ENCODE measurements at places on chromosomes 5 and 9. TPM values are rescaled to one million over a fixed set of nuclear protein-coding genes. Genes with fewer than 3 reads are reported as not detected.

Gene COL15A1
- not detected for total RNA-seq

Gene TTC23L
- not detected for total RNA-seq

Gene IL7R
- total RNA-seq: 394 TPM

Gene SPINK5
- not detected for total RNA-seq

Gene FBP2
- total RNA-seq: not detected

Gene SLIT3
- total RNA-seq: not detected

Gene EQTN
- total RNA-seq: not detected

- DNase-seq: no peak
Measured at GRCh38 chr9:68416936-68417564, 60.6 kb downstream of the PGM5 start.

GRCh38 chr9:128702949-128703615 is 779 bp downstream of the PKN3 start:
- no peak for DNase-seq

GRCh38 chr9:22204240-22204639 is 195.1 kb upstream of the CDKN2B start:
- DNase-seq: no peak

- no peak for DNase-seq
Measured at GRCh38 chr9:112049811-112050516, 125.1 kb downstream of the SUSD1 start.

- no peak for DNase-seq
Measured at GRCh38 chr5:84249918-84250630, 134.6 kb downstream of the EDIL3 start.

DNA sequence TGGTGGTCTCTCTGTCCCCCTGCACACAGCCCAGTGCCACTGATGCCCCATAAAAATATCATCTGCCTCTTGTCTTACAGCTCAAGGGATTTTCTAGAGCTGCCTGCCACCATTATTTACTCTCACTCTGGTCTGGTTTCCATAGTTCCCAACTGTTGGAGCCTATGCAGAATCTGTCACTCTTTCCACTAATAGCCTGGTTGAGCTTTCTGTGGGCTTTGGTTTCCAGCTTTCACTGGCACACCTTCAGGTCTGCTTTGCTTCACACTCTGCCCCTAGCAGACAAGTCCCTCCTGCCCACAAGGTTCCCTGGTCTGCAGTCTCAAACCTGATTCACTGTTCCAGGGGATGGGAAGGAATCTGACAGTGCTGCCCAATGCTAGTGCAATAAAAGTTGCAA is 103.0 kb upstream of the FTMT start:
- DNase-seq: no peak

DNA sequence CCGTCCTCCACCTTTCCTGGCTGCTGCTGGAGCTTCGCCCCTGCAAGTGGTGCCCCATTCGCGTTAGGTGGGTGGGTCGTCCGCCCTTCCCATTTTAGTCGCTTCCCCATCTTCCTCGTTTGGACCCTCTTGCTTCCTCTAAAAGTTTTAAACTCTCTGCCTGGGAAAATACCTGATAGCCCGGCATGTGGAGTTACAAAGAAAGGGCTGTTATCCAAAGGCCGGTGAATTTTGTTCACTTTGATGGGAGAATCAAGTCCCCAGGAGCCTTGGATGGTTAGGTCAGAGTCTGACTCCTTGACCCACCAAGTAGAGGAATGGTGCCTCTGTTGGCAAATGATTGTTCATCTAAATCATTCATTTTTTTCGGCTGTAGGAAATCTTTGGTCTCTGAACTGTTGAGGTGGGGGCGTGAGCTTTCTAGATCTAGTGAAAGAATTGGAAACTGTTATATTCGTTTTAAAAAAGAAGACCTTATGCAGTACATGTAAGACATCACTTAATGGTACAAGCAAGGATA is 29.5 kb upstream of the APC start:
- DNase-seq: peak; percentile 15

- no peak for DNase-seq
Measured at GRCh38 chr9:8958358-8958757, 1158.8 kb upstream of the DMAC1 start.

- DNase-seq: peak; percentile 41
Measured at GRCh38 chr5:77560677-77561263, 68.7 kb upstream of the WDR41 start.

DNA sequence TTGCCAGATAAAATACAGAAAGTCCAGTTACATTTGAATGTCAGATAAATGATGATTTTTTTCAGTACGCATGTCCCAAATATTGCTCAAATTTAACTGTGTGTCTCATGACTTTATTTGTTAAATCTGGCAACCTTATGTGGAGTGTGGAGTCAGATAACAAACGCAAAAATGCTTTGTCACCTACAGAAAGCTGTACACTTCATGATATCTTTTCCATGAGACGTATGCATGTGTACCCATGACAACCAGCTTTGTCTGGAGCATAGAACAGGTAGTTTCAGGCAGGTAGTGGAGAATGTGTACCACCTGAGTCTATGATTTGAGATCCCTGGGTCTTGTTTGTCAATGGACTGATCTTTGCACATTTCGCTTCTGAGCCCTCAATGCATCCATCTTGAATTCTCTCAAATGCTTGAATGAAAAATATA is 105.5 kb upstream of the CPEB4 start:
- DNase-seq: no peak

GRCh38 chr5:77957-78804 is 13.8 kb upstream of the PLEKHG4B start:
- no peak for DNase-seq

- DNase-seq: no peak
Measured at GRCh38 chr5:72147569-72147968, 40.3 kb downstream of the MAP1B start.

GRCh38 chr9:127780126-127780885 is 1.8 kb upstream of the SH2D3C start:
- DNase-seq: no peak

DNA sequence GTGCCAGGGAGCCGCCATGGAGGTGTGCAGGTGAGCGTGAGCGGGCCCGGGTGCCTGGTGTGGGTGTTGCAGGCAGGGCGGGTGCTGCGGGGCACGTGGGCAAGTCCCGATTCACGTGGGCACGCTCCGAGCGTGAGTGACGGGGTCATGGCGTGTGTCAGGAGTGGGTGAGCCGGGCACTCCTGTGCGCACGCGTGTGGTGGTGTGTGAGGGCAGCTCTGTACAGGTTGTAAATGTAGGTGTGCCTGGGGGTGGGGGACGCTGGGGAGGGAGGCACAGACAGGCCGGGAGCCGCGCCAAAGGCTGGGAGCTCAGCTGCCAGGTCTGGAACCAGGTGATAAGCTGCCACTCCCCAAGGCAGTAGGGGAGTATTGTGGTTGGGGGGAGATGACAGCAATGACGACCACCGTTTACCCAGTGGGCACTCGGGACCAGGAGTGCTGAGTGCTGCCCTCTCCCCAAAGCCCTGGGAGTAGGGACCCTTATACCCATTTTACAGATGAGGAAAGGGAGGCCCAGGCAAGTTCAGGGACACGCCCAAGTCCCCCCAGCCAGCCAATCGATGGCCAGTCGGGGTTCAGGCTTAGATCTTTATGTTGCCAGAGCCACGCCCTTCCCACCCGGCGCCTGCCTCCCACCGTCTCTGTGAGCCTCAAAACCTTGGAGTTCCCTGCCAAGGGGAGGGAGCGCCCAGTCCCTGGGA is 9.6 kb downstream of the NCS1 start:
- no peak for DNase-seq

DNA sequence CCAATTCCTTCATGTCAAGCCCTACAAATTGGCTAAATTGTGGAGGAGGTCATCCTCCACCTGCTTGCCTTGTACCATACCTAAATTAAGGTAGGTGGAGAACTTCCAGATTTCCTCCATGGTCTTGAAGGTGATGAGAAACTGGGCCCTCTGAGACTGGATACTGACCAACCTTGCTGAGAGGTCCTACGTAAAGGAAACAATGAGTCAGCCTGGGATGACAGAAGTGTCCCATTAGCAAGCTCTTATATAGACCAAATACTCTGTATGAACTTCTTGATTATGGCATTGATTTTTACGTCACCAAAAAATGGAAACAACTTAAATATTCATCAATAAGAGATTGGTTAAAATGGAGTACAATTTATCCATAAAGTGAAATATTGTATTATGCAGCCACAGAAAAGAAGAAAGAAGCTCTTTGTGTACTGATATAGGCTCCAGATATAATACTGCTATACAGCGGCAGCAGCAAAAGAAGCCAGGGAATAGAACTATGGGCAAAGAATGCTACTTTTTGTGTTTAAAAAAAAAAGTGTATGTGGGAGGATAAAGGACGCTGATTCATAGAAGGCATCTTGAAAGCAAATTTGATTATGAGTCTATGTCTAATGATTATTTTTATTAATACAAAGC is 18.3 kb downstream of the SH3TC2 start:
- DNase-seq: no peak

DNA sequence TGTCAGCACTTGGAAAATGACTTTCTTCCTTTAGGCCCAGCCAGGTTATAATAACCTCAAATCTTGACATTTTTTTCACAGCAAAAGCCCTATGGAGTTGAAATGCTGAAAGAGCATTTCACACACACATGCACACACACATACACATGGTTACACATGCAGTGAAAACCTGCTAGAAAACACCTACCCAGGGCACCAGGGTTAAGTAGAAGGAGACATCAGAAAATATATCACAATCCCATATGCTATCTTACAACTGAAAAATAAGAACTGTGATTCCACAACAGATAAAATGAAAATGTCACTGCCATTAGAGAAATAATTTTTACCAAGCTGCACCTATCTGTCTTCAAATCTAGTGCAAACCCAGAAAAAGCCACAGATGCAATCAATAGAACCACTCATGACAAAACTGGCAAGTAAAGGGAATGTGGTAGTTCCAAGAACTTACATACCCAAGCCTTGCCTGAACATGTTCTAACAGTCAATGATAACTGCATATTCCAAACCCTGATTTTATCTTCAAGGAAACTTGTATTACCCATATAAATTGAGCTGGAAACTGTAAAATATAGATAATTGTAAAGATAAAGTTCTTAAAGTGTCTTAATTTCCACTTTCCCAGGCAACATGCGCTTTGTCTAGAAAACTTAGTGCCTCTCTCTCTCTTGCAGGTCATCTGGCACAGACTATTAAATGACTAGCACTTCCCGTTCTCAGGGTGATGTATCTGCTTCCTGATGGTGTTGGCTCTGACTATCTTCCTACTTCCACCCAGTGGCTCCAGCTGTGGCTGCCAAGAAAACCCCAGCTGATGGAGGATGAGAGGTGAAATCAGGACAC is 250.2 kb upstream of the PTGER4 start:
- DNase-seq: peak; percentile 49

Data from CD4-positive, CD25-positive, alpha-beta regulatory T cell (primary cell).